Fibroblast of the aortic adventitia (primary cell): ENCODE measurements at places on chromosomes 11 and 22.

- no peak for DNase-seq
Observed at GRCh38 chr11:78323363-78323762, 94.3 kb downstream of the GAB2 start.

DNA sequence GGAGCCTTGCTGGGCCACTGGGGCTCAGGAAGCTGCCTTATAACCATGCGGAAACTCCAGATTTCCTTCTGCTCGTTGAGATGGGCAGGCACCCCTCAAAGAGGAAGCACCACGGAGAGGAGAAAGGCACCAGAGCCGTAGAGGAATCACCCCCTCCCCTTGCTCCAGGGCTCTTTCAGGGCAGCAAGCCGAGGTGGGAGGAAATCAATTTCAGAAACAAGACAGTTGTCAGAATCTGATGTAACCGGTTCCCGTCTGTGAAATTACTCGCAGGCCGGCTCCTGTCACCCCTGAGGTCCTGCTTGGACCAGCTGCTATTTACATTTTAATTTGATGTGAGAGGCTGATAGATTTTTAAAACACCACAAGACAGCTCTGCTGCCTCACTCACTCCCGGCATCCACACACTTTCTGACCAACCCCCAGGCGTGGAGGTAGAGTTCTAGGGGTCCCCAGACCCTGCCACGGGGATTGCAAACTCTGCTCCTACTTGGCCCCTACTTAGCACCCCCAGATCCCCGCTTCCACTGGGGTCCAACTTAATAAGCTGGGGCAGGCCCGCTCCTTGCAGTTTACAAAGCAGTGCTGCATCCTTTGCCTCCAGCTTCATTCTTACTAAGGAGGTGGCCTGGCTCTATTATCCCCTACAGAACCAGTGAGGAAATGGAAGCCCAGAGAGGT is 162.5 kb downstream of the CEP164 start:
- DNase-seq: no peak

GRCh38 chr11:70305501-70305900 is 35.0 kb downstream of the PPFIA1 start:
- no peak for DNase-seq

DNA sequence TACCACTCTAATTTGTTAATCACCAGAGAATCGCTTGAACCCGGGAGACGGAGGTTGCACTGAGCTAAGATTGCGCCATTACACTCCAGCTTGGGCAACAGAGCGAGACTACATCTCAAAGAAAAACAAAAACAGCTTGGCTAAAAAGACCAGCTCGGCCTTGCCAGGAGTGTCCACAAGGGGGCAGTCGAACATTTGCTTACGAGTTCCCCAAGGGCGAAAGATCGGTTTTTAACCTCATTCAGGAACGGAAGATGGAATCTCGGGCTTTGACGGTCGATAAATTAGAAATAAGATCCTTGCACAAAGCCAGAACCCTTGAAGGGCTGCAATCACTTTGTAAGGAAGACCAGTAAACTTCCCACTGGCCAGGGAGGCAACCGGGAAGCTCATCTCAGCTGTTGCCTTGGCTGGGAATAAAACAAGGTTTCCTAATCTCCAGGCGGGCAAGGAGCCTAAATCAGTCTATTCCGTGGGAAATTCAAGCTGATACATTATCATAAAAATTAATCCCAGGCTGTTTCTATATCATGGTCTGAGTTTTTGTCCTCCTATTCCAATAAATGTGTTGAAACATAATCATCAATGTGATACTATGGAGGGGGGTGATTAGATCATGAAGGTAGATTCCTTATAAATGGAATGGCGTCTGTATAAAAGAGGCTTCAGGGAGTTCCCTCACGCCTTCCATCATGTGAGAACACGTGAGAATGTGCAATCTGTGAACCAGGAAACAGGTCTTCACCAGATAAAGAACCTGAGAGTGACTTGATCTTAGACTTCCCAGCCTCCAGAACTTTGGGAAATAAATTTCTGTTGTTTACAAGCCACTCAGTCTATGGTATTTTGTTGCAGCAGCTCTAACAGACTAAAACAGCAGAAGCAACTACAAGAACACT is 14.9 kb upstream of the SLC29A2 start:
- peak; percentile 90 for DNase-seq

GRCh38 chr11:58546841-58547240 is 28.8 kb downstream of the LPXN start:
- DNase-seq: no peak

DNA sequence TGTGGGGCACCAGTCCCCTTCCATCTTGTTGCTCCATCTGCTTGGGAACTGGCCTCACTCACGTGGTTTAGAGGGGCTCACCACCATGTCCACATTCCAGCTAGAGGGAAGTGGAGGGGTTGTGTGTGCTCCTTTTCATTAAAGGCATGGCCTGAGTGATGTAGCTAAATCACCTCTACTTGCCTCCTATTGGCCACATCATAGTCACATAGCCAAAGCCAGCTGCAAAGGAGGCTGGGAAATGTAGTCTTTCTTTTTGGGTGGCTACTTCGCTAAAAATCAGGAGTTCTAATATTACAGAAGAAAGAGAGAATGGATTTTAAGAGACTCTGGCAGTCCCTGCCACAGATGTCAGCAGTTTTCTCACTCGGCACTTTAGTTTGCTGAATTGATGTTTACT is 63.0 kb upstream of the ALX4 start:
- DNase-seq: no peak

- DNase-seq: no peak
Observed at GRCh38 chr11:7436657-7437056, 48.6 kb upstream of the OLFML1 start.

- DNase-seq: no peak
Observed at GRCh38 chr22:20137671-20138416, 6.2 kb downstream of the ZDHHC8 start.

GRCh38 chr11:85955531-85955930 is 100.3 kb downstream of the CCDC83 start:
- peak; percentile 85 for DNase-seq

GRCh38 chr11:106477776-106478175 is 400.3 kb downstream of the AASDHPPT start:
- DNase-seq: peak; percentile 61

DNA sequence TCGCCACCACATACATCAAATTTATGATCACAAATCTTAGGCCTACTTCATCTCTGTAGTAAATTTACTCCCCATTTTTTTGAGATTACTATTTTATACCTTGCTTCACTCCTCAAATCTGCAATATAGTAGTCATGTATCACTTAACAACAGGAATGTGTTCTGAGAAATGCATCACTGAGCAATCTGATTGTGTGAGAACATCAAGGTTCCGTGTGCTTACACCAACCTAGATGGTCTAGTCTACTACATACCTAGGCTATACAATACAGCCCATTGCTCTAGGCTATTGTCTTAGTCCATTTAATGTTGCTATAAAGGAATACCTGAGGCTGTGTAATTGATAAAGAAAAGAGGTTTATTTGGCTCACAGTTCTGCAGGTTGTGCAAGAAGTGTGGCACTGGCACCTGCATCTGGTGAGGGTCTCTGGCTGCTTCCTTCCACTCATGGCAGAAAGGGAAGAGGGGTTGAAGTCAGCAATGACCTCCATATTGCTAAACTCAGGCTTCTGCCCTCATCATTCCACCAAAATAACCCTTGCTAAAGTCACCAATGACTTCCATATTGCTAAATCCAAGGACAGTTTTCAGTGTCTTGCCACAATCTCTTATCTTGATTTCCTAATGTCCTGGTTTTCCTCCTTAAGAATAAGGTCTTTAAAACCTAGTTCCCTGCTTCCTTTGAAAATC is 140.3 kb downstream of the RBFOX2 start:
- no peak for DNase-seq

DNA sequence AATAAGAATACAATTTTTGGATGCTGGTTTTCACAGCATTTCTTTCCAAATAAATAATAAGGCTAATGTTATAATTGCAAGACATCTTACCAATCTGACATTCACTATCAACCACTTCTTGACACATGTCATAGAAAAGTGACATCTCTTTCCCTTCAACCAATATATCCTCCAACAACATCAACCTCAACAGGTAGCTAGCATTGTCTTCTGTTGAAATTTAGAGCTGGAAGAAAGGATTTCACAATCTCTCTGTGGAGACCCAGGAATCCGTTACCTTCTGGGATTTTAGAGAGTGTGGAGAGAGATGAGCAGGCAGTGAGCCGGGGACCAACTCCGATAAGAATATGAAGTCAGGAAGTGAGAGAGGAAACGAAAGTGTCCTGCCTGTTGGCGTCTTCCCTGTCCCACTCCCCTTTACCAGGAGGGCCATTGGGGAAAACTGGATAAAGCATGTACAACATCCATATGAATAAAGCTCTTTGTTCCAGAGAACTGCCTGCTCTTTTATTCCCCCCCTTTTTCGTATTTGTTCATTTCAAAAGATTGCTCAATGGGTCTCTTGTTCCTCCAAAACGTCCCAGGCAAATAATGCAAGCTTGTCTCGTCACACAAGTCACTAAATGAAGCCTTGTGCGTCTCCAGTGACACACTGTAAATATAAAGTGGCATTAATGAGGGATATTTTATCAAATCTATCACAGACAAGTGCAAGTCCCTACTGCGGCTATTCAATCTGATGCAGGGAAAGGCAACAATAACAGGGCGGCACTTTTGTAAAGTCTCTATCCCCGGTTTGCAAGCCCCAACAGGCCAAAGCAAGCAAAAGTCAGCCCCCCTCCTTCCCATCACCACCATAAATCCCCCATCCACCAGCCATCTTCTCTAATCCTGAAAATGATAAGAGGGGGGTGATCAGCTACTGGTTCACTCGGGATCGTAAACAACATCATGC is 3.4 kb downstream of the CADM1 start:
- no peak for DNase-seq

DNA sequence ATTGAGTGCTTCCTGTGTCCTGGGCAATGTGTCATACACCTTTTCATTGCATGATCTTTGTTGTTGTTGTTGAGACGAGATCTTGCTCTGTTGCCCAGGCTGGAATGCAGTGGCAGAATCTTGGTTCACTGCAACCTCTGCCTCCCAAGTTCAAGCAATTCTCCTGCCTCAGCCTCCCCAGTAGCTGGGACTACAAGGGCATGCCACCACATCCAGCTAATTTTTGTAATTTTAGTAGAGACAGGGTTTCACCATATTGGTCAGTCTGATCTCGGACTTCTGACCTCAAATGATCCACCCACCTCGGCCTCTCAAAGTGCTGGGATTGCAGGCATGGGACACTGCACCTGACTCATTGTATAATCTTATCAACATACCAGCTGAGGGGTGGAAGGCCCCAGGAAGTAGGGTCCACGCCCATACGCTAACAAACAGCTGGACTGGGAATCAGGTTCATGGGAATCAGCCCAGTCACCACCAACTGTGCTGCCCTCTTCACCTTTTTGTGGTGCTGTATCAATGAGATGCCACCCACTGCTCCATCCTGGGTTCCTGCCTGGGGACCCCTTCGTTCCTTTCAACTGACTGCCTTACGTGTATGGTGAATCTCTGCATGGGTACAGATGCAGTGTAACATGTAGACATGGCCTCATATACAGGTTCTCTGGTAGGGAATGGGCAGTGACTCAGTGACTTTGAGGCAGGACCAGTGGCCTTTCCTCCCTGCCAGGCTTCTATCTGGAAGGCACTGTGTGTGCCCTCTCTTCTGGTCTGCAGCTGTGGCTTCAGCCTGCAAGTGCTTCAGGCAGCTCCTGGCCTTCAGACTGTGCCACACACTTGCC is 32.5 kb upstream of the YWHAH start:
- peak; percentile 22 for DNase-seq

GRCh38 chr22:35312198-35313059 is 12.7 kb downstream of the TOM1 start:
- DNase-seq: peak; percentile 54

GRCh38 chr22:37519268-37520195 is at the start of gene CARD10:
CARD10 (minus strand) TSS chr22:37519415; CDS start chr22:37519200, 215 bp downstream.
- DNase-seq: no peak
